ENCODE measurements at places on chromosomes 6 and 20.

GRCh38 chr20:4896971-4897497, 104.3 kb downstream of the SLC23A2 start:
- DNase-seq = no peak

DNA sequence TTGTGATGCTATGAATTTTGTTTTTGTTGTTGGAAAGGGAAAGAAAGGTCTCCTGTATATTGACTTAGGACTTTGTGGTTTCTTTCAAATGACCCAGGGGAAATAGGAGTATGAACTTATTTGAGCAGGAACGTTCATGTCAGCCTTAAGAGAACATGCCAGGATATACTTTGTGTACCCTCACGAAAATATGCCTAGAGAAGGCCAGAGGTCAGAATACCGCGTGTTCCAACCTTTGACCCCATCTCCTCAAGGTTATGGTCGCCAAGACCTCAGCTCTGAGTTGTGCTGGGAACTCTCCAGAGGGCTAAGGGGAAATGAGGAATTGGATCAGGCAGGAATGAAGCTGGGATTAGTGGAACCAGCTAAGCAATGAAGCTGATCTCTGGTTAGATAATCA, 11.5 kb downstream of the TTLL9 start:
- no peak for DNase-seq

- no peak for DNase-seq
Measured at GRCh38 chr20:48919882-48920526, 1.5 kb upstream of the ARFGEF2 start.

GRCh38 chr6:139114746-139115145, 20.1 kb upstream of the HECA start:
- no peak for DNase-seq

GRCh38 chr20:1816384-1817381, 78.5 kb upstream of the SIRPA start:
- peak; percentile 97 for DNase-seq

DNA sequence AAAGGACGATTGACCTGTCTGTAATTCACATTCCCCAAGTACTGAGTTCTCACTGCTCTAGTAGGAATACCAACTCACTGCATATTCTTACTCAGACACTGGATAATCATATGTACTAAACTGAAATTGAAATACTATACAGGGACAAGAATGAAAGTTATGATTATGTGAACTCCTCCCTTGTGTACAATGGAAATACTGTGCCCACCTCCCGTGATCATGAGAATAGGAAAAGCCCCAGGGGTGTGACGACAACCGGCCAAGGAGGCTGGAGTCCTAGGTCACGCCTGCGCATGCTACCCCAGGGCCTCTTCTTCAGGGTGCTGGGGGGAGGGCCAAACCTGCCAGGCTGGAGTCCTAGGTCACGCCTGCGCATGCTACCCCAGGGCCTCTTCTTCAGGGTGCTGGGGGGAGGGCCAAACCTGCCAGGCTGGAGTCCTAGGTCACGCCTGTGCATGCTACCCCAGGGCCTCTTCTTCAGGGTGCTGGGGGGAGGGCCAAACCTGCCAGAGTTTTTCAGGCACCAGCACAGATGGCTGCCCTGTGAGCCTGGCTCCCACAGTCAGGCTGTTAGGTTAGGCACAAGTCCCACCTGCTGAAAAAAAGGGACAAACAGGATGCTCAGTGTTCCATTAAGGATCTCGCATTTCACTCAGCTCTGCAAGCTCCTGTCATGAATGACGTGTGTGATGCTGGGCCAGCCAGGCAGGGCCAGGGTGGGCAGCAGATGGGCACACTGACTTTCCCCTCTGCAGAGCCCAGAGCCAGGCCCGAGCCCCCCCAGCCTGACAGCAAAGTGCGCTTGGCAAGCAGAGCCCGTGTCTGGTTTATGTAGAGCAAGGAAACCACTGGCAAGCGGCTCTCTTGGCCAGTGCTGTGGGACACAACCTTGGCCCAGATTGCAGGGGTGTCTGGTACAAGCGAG, 107.7 kb downstream of the FOXF2 start:
- DNase-seq = peak; percentile 58

- DNase-seq = no peak
Measured at GRCh38 chr6:109010705-109011102, 83.9 kb downstream of the SESN1 start.

DNA sequence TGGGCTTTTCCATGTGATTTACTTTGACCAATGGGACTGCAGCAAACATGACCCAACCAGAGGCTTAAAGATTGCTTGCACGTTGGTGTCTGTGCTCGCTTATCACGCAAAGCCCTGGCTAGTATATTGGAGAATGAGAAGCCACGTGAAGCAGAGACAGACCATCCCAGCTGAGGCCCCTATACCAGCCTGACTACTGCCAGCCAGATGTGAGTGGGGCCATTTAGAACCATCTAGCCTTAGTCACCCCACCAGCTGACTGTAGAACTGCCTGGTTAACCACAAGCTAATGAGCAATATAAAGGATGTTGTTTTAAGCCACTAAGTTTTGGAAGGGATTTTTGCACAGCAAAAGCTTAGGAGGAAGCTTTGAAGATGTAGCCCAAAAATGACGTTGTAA, 74.5 kb downstream of the MACROD2 start:
- no peak for DNase-seq

- peak; percentile 59 for DNase-seq
Measured at GRCh38 chr6:14272737-14273085, 155.1 kb downstream of the CD83 start.

DNA sequence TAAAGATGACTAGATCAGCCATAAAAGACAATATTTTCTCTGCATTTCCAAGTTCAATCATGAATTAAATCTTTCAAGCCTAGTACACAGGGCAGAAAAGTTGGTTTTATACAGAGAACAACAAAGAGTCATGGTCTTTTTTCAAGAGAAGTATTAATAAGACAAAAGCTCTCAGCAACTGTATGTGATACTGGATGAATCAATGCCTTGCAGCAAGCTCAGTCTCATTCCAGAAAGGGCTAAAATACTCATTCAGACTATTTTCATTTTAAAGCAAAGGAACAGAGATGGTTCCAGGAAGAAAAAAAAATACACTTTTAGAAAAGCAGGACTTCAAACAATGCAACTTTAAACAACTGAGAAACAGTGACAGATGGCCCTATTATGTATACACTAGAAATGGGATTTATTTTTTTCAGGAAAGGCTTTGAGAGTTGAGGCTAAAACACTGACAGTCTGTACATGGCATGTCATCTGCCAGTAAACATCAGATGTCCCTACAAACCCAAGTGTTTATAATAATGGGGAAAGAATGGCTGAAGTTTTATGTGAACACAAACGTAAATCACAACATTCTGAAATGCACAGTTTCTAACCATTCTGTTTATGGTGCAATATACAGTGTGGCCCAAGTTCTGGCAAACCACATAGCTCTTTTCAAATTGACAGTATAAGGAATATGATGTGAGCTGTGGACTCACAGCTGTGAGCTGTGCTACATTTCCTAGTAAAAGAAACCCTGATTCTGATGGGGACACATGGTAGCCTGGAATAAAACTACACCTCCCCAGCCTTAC, 114.3 kb upstream of the DST start:
- peak; percentile 69 for DNase-seq

DNA sequence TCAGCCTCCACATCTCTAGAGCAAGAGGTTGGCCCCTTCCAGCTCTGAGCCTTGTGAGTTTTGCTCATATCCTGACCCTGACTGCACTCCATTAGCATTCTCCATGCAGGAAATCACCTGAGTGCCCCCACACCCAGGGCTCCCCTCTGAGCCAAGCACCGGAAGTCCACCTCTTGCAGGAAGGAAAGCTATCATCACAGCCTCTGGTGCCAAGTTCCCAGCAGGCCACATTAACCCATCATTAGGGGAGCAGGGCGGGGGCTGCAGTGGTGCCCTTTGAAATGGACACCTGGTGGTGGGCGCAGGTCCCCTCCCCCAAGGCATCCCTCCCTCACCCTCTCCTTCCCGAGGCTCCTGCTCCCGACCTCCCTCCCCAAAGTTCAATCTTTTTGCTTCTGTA, 16.1 kb downstream of the GRM4 start:
- no peak for DNase-seq

DNA sequence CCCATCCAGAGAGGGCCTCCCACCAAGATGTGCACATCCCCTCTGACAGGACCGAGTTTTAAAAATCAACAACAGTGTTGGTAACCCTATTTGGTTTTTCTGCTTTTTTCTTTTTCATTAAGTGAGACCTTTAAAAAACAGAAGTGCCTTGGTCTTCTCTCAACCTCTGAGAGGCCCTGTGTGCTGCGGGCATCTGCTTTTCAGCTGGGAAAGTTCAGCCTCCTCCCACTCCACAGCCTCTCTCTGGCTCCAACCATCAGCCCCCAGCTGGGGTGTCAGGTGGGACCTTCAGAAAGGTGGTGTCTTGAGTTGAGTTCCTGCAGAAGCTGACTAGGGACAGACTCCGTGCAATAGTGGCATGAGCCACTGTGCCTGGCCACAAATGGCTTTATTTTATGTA, 64.6 kb upstream of the ZMYND8 start:
- no peak for DNase-seq

- DNase-seq = no peak
Measured at GRCh38 chr6:52538901-52539354, 37.9 kb downstream of the TRAM2 start.

DNA sequence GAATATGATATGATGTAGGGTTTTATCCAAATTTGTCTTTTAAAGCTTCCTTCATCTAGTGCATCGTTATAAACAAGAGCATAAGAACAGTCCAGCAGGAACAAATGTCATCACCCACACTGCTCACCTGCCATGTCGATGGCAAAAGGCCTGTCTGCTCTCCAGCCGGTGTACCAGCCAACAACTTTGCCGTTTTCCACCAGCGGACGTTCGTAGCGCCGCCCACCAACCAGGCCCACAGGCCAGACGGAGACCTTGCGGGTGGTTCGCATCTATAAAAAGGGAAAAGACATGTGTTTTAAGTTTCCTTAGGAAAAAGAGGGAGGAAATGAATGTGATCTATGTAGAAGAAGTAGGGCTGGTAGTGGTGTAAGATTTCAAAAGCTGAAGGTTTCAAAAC, 62.9 kb downstream of the B3GAT2 start:
- DNase-seq = no peak

GRCh38 chr6:28648035-28648877, 122.6 kb downstream of the GPX5 start:
- peak; percentile 50 for DNase-seq

- DNase-seq = no peak
Measured at GRCh38 chr6:16894301-16894700, 133.0 kb upstream of the ATXN1 start.

DNA sequence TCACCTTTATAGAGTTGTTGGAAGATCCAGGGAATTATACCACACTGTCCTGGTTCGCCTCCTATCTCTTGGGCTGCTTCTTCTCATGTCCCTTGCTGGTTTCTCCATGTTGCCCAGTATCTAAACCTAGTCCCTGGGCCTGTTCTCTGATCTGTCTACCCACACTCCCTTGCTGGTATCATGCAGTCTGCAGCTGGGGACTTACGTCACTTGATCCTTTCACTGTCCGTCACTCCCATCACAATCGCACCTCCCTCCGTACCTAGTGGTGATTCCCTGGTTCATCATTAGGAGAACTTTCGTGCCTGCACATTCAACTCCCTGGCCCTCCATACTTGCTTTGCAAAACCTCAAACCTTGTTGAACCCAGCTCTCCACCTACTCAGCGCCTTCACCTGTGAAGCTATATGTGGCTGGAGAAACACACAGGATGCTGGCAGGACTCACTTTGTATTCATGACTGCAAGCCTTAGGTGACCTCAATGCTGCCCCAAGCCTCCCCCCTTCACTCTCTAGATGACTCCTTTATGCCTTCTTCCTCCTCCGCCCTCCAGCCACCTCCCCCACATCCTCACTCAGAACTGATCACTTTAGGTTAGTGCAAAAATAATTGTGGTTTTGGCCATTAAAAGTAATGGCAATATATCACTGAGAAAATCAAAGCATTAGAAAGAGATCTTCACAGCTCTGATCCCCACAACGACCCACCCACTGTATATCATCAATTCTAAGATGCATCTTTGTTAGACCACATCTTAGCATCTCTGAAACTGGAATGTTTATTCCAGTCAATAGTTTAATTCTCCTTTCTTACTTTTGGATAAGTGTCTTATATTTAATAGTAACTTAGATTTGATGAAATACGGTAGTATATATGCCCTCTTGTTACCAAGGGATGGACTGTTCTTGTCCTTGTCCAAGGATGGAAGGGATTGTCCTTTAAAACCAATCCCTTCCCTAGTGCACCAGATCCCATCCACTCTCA, 26.4 kb downstream of the GDAP1L1 start:
- DNase-seq = no peak

DNA sequence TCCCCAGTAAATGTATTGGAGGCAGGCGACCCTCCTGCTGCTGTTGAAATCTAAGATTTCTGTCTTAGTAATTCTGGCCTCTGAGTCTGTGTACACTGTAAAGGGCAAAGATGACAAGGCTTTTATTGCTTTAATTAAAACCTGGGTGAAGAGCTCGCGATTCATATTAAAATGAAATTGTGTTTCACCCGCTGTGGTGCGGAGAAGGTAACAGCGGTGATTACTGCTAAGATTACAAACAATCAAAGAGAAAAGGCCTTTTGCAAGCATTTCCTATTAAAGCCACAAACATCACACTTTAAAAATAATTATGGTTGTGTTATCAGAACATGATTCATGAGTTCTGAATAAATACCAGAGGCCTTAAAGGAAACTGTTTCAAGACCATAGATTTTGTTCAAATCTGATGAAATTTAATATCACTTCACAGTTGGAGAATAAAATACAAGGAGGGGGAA, 69.3 kb downstream of the TOX2 start:
- no peak for DNase-seq

- DNase-seq = peak; percentile 79
Measured at GRCh38 chr20:10074513-10074912, 39.7 kb downstream of the ANKEF1 start.

DNA sequence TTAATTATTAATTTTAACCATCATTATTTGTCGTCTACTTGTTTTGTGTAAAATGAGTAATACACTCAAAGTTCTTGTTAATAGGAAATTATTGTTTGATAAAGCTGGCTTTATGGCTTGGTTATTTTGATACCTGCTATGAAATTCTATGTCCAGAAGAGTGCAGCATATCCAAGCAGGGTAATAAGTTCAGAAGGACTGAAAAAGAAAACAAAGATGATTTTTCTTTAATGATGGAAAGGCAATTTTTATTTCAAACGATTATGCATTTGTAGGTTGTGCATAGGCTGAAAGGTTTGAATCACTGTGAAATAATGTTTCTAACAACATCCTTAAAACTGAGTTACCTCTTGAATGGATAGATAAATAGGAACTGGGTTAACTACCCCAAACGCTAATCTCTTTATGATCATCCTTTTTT, 1.4 kb upstream of the MAN1A1 start:
- DNase-seq = no peak

GRCh38 chr6:125273965-125274364, 27.8 kb downstream of the HDDC2 start:
- peak; percentile 29 for DNase-seq

GRCh38 chr6:3291346-3291745, 32.6 kb downstream of the PSMG4 start:
- no peak for DNase-seq

DNA sequence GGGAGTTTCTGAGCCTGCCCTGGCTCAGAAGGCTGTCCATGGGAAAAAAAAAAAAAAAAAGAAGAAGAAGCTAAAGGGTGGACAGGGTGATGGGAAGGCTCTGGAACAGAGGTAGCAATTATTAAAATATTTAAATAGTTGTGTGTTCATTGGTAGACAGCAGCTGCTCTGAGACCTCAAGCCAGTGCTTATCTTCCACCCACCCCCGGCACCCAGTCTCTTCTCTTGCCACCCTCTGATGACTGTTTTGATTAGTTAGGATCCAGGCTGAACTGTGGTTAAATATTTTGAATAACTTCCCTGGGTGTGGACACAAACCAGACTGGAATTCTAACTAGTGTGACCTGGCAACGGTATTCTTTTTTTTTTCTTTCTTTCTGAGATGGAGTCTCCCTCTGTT, 16.9 kb upstream of the SRSF3 start:
- no peak for DNase-seq

GRCh38 chr6:142984386-142984785, 39.4 kb upstream of the HIVEP2 start:
- DNase-seq = peak; percentile 67
